ENCODE measurements at places on chromosomes 5 and 9.

DNA sequence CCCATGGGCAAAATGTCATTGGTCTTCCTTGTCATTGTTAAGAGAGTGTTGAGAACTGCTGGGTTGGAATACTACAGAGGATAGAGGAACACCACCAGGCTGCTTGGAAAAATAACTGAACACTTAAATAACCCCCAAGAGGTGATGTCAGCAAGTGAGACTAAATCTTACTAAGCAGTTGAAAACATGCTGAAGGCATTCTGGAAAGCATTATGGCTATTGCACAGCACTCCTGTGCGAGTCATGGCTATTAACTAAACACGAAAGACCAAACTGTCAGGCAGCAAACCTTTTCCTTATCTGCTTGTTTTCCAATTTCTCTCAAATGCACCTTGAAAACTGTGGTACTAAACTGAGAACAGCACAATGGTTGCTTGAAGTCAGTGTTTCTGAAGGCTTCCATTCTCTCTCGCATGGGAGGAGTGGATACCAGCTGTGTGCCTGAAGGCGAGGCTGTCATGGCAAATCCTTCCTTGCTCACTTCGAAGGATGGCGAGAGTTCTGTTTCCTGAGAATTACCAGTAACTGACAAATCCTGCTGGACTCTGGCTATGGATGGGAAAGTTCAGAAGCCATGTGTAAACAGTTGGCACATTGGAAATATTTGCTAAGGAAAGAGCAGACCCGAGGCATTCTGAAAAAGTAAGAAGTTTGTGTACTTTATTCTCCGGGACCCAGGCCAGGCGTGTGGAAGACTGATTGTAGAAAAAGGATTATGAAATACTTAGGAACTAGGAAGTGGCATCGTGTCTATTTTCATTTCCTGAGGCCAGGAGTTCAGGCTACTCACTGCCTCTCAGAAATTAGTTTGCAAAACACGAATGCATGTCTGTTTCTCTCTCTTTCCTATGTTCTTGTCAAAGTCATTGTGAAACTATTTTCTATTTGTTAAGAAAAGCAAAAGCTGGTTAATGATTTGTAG, 182.1 kb downstream of the DMRT2 start:
- DNase-seq = peak; percentile 80

DNA sequence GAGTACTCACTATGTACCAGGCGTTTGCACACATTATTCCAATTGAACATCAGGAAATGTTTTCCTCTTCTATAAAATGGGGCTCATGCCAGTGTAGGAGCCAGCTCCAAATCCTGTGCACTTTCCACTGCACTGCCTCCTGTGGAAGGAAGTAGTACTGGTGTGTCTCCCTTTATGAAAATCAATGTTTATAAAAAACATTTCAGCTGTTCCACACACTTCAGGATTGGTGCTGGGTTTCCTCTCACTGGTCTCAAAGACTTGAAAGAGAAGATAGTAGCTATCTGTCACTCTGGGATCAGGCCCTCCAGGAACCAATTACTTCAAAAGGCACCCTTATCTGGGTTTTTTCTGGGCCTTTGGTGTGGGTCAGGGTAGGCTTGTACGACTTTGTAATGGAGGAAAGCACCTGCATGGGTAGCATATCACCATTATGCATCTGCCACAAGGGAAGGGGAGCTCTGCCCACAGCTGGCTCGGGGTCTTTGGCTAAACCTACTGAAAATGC, 32.5 kb downstream of the RAB14 start:
- DNase-seq = no peak

- peak; percentile 81 for DNase-seq
Observed at GRCh38 chr5:132883261-132883834, 9.9 kb downstream of the LEAP2 start.

DNA sequence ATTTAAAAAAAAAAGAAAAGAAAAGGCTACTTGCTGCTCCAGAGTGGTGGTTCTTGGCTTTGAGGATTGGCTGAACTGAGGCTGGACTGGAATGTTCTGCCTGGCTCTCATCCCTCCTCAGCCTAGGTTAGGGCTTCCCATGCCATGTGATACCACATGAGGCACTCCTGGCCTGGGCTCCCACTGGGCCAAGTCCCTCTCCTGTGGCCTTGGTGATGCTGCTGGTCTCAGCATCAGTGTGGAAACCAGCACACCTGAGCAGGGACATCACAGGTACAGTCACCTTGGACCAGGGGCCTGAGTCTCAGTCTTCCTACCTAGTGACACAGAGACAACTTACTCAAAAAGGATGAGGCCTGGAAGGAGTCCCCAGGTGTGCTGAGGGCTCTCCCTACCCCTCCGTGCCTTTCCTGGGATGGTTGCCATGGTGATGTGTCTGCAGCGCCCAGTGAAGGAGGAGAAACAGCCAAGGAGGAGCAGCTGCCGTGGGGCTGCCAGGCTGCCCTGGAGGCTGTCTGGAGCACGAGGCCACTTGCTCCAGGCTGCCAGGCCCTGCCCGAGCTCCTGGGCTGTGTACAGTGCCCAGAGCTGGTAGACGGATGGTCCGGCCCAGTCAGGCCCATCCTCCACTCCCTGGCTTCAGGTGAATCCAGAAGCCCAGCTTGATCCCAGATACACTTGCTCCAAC, 71.0 kb downstream of the WNK2 start:
- DNase-seq = no peak

DNA sequence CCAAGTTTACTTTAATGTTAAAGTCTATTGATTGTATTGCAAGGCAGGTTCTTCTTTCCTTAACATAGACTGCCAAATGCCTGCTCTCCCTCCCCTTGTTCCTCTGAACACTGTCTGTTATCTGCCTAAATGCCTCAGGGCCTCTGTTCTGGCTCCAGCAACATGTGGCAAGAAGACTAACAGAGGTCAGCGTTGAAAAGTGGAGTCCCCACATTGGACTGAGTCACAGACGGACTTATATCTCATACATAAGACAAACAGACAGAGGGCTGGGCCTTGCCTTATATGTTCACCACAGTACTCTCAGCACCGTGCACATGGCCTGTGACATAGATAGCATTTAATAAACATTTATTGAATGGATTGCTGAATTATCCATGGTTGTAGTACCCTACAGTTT, 91.4 kb downstream of the TSSK1B start:
- DNase-seq = peak; percentile 57

- DNase-seq = no peak
Observed at GRCh38 chr5:2921176-2921575, 169.7 kb upstream of the IRX2 start.
